K562 (cell line): ENCODE measurements at places on chromosomes 7 and 10.
A peak's percentile ranks its signal among the peaks of the same experiment; 100 is the strongest.

DNA sequence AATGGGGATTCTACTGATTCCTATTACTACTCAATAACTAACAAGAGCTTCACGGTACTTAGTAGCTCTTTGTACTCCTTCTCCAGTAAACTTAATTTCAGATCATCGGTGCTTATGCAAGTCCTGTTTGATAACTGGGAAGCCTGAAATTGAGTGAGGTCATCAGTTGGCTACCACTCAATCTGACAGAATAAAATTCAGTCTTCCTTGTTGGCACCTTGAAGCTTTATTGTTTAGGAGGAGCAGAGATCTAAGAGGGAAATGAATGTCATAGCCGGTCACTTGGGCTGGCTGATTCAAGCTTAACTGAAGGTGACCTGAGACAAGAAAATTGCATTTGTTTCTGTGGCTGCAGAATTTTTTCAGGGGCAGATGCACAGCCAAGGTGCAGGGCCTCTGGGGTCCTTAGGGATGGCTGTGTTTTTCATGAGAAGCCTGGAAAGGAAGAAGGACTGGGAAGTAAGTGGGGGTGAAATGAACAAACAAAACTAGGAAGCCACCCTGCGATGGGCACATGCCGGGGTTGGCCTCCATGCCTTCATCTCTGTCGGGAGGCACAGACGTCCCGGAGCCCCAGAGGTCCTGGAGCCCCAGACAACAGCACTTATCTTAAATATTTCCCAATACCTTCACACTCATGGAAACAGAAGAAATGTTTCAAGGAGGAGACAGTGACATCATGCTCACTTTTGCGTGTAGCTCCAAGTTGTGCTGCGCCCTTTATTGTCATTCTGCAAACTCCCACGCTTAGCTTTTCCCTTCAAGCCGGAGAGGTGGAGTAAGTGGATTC lies 85.0 kb upstream of the KIF5B start:
- DNase-seq = no peak

DNA sequence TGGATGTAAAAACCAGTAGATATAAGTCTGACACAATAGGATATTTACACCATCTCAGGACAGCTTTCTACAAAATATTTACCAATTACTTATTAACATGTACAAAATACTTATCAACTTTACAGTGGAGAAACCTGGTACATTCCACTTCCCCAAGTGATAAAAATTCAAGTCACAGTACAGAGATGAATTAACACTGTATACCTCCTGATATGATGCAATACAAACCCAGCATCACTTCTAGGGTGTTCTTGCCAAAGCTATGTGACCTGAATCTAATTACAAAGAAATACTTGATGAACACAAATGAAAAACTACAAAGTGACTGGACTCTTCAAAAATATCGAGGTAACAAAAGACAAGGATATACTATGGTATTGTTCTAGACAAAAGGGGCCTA lies 156.4 kb upstream of the FGFR2 start:
- DNase-seq = no peak

DNA sequence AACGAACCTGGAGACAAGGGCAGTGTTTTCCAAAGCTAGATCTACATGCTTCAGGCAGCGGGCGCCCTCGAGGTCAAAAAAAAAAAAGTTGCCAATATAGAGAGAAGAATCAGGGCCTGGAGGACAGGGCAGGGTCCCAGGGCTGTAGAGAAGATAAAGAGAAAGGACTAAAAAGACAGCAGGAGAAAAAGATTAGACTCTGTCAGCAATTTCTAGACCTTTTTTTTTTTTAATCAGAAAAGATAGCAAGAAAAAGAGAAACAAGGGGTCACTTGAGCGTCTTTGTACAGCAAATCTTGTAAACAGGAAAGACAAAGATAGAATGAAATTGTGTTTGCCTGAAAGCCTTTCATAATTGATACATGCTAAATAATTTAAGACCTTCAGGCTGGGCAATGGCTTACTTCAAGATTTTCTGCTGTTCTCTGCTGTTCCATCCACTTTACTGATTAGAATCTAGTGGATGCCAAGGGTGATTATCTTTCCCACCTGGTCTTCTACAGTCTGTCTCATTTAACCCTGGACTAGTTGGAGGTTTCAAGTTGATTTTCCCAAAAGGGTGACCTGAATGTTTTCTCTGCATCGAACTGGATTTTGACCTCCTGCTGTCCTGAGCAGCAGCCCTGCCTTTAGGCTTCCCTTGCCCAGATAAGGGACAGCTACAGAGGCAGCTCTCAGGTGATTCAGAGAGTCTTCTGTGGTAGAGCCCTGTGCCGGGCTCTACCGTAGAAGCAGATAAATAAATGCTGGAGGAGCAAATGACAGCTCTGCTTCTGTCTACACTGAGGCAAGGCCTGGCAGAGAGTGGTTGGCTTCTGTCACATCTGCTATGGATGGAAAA lies 5.1 kb downstream of the LMOD2 start:
- peak; percentile 27 for DNase-seq

DNA sequence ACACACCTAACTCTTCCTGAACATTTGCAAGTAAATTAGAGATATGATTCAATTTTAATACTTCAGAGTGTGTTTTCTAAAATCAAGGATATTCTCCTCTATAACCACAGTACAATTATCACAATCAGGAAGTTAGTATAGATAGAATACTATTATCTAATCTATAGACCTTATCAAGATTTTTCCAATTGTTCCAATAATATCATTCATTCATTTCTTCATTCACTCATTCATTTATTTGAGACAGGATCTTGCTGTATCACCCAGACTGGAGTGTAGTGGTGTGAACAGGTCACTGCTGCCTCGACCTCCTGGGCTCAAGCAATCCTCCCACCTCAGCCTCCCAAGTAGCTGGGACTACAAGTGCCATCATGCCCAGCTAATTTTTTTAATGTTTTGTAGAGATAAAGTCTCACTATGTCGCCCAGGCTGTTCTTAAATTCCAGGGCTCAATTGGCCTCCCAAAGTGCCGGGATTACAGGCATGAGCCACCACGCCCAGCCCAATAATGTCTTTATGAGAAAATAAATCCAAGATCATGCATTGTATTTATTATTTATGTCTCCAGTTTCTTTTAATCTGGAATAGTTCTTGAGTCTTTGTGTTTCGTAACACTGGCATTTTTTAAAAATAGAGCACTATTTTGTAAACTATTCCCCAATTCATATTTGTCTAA lies 10.6 kb upstream of the MRPS16 start:
- no peak for DNase-seq

GRCh38 chr10:64041989-64042490 lies 520.8 kb downstream of the REEP3 start:
- no peak for DNase-seq

- DNase-seq = peak; percentile 19
Observed at GRCh38 chr10:62924344-62924748, 108.2 kb upstream of the EGR2 start.

- no peak for DNase-seq
Observed at GRCh38 chr10:30562787-30563186, 66.8 kb downstream of the LYZL2 start.

- no peak for DNase-seq
Observed at GRCh38 chr7:115984105-115984504, 46.5 kb downstream of the TFEC start.

- no peak for DNase-seq
Observed at GRCh38 chr7:17745610-17746009, 194.7 kb downstream of the SNX13 start.

DNA sequence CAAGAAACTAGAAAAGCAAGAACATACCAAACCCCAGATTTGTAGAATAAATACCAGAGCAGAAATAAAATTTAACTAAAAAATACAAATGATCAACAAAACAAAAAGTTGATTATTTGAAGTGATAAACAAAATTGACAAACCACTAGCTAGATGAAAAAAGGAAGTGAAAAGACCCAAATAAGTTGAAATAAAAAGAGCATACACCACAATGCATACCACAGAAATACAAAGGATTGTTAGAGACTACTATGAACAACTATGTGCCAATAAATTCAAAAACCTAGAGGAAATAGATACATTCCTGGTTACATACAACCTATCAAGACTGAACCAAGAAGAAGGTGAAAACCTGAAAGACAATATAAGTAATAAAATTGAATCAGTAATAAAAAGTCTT lies 333.4 kb downstream of the SH2D4B start:
- DNase-seq = no peak

DNA sequence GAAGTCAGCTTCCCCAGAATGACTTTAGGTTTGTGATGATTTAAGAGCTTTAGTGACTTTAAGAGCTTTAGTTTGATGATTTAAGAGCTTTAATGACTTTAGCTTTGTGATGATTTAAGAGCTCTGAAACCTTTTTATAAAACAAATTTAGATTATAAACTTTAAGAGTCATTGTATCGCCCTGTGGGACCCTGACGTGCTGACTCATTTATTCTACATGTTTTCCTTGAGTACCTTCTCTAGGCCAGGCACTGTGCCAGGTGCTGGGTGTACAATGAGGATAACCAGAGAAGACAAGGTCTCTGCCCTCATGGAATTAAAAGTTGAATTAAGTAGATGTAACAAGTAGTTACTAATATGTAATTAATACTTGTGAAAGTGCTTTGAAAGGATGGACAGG lies 45.4 kb downstream of the CNNM1 start:
- DNase-seq = no peak

- no peak for DNase-seq
Observed at GRCh38 chr7:47198159-47198558, 383.8 kb downstream of the TNS3 start.

- DNase-seq = no peak
Observed at GRCh38 chr7:101102026-101102425, 16.7 kb downstream of the TRIM56 start.

DNA sequence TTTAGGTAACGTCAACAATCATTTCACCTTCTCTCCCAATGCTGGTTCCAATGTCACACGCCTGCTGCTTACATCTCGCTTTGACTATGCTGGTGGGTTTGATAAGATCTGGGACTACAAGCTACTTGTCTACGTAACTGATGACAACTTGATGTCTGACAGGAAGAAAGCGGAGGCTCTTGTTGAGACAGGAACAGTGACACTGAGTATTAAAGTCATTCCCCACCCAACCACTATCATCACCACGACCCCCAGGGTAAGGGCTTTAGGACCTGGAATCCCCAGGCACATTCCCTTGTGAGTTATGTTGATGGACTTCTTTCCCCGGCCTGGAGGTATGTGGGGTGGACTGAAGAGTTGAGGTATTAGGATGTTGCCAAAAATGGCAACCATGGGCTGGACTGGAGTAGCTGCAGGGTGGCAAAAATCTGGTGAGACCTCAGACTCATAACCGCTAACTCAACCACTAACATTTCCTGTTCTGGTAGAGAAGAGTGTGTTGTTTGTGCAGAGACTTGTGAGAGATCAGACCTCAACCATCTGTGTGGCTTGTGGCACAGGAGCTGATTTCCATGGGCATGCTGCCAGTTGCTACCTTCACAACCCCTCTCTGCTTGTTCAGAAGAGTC lies 59.2 kb downstream of the CDHR3 start:
- no peak for DNase-seq
